ENCODE measurements at places on chromosomes 12 and 14.

- no peak for DNase-seq
Observed at GRCh38 chr12:123063535-123063934, 83.1 kb downstream of the ARL6IP4 start.

- no peak for DNase-seq
Observed at GRCh38 chr14:42911642-42912041, 1305.0 kb downstream of the LRFN5 start.

DNA sequence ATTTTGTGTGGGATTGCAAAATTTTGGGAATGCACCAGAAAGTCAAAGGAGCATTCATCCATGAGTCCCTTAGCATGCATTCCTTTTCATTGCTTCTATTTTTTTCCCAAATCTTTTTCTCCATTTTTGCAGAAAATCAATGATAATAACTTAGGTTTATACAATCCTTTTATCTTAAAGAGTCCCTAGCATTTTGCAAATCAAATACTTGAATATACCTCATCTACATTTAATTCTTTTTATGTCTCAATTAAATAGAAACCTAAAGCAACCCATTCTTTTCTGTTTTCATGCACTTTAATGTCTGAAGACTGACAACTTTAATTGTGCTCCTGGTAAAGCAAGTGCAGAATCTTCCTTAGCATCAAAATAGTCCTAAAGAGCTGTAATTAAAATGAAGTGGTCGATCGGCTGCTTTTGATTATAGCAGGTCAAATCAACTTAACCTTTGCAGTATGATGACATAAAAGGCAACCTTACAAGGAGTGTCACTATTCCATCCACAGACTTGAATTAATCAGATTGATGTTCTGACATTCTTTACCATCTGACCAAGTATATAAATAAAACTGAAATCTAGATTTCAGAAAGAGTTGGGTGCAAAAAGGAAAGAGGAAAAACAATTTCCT is 168.4 kb downstream of the ALG10B start:
- no peak for DNase-seq

DNA sequence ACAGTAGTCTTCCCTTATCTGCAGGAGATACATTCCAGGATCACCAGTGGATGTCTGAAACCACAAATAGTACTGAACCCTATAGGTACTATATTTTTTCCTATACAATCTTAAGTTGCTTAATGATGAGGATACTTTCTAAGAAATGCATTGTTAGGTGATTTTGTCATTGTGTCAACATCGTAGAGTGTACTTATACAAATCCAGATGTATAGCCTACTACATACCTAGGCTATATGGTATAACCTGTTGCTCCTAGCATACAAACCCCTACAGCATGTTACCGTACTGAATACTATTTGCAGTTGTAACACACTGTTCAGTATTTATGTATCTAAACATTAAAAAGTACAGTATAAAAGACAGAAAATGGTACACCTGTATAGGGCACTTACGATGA is 165.9 kb downstream of the SLC35F4 start:
- DNase-seq, result no peak

DNA sequence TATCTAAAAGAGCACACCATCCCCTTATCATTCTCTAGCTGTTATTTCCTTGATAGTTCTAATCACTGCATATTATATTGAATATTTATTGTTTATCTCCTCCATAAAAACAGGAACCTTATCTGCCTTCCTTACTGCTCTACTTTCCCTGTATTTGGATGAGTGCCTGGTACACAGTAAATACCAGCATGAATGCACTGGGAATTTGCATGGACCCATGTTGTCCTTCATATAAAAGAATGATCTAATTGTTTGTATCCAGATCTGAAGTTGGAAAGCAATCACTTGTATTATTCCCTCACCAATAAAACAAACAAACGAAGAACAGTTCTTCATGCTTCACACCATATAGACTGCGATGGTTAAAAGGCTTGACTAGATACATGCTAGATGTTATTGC is 15.3 kb upstream of the CNOT2 start:
- no peak for DNase-seq

DNA sequence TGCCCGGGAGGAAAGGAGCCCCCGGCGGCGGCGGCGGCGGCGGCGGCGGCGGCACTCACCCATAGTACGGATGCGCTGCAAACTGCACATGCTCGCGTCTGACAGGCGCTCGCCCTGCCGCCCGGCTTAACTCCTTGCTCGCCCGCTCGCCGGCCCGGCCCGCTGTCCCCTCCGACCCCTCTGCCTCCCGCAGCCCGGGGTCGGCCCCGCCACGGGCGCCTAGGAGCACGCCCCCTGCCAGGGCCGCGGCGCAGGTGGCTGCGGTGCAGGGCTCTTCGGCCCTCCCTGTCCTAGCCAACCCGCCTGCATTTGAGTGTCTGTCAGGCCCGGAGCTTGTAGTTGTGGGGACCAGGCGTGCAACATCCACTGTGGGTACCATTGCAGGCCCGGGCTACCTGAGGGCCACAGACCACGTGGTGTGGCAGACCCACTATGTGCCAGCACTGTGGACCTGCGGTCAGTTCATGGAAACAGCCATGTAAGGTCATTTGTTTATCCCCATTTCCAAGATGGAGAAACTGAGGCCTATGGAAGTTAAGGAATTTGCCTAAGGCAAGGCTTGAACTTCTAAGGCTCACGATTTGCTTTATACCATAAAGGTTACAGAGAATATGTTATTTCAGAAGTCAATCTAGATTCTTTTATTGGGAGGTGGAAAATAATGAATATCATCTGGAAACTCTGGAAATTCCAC is 17.6 kb upstream of the PLEKHH1 start:
- no peak for DNase-seq

DNA sequence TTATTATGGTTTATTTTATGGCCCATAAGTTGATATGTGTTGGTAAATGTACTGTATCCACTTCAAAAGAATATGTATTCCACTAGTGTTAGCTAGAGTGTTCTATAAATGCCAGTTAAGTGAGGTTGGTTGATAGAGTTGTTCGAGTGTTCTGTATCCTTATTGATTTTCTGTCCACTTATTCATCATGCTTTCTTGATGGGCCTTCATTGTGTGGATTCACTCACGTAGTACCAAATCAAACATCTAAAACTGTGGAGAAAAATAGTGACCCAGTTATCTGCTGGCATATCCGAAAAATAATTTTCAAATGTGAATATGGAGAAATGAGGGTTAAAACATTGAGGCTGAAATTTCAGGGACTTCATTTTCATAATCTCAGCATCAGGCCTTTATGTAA is 230.4 kb downstream of the TRHDE start:
- no peak for DNase-seq

GRCh38 chr14:57898837-57899572 is 33.1 kb upstream of the SLC35F4 start:
- DNase-seq, result no peak

GRCh38 chr14:53391156-53391555 is 238.0 kb upstream of the DDHD1 start:
- DNase-seq, result no peak

GRCh38 chr12:92022093-92022492 is 123.6 kb downstream of the BTG1 start:
- DNase-seq, result no peak

DNA sequence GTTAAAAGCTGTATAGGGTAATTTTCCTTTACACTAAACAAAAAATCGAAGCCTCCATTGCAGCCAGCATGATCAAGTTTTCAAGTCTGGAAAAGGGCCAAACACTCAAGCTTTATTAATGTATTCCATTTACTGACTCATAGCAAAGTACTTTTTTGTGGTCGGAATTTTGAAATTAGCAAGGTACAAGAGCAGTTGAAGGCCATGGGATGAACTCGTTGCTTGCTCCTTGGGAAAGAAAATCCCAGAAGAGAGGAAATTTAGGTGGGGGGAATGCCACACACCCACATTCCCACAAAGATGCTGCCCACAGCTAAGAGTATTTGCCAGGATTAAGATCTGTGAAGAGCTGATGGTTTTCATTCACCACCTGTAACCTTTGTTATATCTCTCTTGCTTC is 333.7 kb downstream of the EGLN3 start:
- DNase-seq, result no peak

DNA sequence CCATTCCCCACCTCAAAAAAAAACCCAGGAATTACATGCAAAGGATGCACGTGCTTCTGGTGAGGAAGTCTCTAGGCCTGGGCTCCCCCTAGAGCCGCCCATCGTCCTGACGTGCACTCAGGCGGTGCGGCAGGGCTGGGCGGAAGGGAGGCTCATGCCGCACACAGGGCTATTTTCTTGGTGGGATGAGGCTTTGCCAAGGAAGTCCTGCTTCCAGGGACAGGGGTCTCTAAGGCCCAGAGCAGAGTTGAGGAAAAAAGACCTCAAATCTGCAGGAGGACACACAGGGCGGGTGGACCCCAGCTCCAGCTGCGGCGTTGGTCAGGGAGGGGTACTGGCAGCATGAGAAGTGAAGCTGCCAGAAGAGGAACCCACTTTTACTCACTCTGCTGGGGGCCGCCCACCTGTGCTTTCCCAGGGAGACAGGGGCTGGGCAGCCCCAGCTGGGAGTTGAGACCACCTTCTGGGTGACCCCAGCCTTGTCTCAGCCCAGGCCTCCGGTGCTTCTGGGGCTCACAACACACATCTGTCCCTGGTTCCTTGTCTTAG is 4.2 kb downstream of the RHOF start:
- no peak for DNase-seq
